ENCODE measurements at places on chromosomes 7 and 10.

GRCh38 chr10:124033887-124034218, 59.5 kb downstream of the CHST15 start:
- no peak for DNase-seq

DNA sequence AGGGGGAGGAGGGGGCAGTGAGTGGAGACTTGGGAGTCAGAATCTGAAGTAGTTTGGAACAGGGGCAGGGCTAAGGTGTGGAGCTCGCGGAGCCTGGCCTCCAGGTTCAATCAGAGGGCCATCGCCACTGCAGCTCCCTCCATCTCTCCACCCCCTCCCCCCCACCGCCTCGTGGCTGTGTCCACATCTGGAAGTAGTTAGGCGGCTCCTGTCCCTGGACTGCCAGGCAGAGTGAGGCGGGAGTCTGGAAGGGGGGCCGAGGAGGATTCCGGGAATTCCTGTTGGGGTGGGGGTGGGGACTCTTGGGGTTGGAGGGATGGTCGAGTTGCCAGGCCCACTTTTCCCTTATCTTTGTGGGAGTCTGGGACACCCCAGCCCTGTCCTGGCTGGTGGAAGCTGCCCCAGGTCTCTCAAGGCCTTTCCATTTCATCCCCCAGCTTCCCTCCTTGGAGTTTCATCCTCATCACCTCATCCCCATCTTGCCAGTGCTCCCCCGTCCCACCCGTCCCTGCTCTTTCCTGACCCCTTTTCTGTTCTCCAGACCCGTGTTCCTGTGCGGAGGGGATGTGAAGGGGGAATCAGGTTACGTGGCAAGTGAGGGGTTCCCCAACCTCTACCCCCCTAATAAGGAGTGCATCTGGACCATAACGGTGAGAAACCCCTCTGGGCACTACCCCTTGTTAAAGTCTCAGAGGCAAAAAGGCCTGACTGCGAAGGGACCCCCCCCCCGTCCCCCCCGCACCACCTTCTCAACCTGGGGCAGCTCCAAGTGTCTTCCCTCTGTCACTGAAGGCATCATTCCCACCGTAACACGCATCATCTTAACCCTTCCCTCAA, 944 bp downstream of the PCOLCE start:
- DNase-seq: no peak

DNA sequence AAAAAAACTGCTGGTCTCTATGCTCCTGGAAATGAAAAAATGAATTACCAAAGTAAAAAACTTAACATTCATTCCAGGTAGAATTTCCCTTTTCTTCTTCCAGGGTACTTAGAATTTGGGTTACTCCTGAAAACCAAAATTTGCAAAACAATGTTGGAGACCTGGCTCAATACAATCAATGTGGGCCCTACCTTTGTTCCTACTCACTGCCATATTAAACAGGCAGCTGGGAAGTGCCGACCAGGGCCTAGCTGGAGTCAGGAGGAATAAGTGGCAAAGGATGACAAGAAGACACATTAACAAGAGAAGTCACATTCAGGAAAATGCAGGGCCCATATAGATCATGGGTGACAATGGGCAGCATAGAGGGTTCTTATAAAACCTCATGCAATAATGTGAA, 6.4 kb upstream of the AGK start:
- no peak for DNase-seq

GRCh38 chr10:87771871-87772500, 46.0 kb downstream of the ATAD1 start:
- DNase-seq: no peak

GRCh38 chr7:80705130-80705781, 66.8 kb downstream of the CD36 start:
- DNase-seq: no peak

- peak; percentile 7 for DNase-seq
Observed at GRCh38 chr10:45442662-45443061, 68.6 kb downstream of the ALOX5 start.

GRCh38 chr10:34505338-34505737, 309.8 kb downstream of the PARD3 start:
- DNase-seq: no peak

DNA sequence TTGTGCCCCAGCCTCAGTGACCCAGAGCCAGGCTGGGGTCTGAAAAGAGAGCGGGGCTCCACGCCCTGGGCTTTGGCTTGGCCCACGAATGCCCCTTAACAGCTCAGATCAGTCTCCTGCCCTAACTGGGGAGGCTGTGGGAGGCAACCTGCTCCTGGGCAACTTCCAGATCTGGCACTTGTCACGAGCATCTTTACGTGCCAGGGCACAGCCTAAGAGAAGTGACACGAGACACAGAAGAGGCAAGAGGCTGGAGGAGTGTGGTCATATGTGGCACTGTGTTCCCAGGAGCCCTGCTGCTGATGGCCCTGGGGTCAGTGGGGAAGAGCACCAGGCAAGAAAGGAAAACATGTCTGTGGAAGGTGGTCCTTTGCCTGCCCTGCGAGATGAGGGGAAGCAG, 97.8 kb upstream of the BTBD16 start:
- DNase-seq: no peak

DNA sequence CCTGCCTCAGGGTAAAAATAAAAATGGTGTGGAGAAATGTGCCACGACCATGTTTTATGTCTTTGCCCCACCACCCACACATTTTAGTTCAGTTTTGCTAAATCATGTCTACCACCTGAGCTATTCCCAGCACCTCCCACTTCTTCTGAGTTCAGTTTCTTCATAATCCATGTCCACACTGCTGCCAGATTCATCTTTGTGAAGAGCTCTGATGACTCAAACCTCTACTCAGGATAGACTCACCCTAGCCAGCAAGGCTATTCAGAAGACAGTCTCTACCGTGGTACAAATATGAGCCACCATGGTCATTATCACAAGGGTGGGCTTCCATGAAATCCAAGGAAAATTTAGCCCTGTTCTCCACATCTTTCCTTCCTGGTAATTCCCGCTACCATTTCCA, 231.1 kb upstream of the PRKCQ start:
- no peak for DNase-seq

- no peak for DNase-seq
Observed at GRCh38 chr7:117401293-117402002, 25.8 kb downstream of the ASZ1 start.

GRCh38 chr10:58754469-58755339, 242.0 kb downstream of the BICC1 start:
- no peak for DNase-seq

GRCh38 chr7:23802720-23803397, 92.8 kb downstream of the STK31 start:
- DNase-seq: no peak

DNA sequence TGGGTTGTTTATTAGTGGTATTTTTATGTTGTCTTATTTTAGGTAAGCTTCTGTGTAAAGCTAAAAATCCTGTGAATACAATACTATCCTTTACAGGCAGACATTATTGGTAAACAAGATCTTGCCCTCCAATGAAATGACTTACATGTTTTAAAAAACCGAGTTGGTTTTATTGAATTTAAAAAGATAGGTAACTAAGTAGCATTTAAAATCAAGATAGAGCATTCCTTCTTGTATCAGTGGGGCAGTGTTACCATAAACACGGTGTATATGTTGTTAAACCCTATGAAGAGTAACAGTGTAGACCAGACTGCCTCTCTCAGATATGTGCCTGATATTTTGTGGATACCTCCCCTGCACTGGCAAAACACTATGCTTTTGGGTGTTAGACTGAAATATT, 81.0 kb downstream of the SNX10 start:
- DNase-seq: no peak

- DNase-seq: no peak
Observed at GRCh38 chr10:86709396-86710185, 41.3 kb downstream of the LDB3 start.

DNA sequence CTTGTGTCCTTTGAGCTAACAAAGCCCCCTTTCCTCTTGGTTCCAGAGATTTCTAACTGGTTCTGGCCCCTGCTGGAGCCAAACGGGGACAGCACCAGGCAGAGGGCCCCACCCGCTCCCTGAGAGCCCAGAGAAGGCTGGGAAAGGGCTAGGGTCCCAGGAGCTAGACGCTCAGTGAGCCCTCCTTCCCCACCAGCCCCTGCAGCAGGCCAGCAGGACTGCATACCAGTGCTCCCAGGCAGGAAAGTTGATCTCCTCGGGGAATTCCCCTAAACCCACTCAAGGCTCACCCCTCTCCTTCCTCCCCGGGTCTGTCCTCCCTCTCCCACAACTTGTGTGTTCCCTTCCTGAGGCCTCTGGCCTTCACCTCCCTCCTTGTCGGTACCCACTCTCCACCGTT, 47.7 kb downstream of the PAX2 start:
- no peak for DNase-seq

DNA sequence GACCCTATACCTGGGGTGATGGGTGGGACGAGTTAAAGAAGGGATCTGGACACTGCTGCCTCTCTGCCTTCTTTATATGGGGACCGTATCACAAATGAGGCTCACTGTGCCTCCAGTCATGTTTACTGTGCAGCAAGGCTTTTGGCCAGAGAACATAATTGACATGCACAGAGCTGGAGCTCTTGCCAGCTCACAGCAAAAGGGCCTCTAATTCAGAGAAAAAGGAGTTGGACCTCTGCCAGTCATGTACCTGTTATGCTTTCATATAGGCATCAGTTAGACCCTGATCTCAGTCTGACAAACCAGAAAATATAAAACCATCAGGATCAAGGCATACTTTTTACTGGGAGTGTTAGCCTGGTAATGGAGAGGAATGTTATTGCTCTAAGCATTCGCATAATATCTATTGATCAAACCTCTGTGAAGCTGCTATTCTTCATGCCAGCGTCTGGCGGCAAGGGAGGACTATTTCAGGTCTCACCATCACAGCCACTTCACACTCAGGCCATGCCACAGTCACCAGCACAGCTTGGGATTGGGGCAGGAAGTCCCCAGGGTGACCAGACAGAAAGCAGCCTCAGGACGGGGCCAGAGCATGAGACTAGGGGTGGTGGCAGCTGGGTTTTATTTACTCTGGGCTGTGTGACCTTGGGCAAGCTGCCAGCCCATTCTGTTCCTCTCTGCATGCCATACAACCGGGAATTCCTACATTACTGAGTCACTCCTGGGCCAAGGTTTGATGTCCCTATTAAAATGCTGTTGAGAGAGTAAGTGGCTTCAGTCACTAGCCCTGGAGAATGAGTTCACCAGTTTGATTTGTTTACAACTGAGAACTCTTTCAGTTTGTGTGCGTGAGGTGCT, 90.1 kb downstream of the NPSR1 start:
- no peak for DNase-seq

DNA sequence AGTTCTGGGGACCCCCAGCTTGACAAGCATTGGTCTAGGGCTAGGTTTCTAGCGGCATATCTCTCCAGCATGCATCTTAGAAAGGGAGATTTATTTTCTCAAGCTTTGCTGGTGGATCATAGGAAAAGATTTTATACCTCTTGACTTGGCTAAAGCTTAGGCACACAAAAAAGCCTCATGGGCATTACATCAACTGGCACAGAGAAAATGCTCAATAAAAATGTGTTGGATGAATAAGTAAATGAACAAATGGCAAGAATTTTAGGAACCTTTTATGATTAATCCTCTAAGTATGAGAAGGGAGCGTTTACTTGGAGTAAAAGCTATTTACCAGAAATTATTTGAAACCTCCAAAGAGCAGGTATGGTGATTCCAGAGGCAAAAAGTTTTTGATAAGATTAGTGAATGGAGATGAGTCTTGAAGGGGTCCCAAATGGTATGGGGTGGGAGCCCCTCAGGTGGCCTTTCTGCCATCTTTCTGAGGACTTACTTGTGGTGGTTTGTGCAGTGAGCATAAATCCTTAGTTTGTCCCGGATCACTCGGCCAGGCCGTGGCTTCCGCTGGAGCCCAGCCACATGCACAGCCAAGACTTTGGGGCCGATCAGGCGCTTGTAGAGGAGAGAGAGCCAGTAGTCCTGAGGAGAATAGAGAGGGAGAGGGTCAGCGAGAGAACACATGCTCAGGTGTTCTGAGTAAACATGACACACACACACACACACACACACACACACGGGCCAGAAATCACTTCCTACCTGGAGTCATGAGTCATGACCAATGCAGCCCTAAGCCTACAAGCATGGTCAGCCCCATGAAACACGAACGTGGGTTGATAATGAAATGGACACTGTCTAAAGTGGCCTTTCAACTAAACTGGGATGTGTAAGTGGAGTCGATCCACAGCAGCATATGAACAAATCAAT, 43.1 kb upstream of the HPS1 start:
- DNase-seq: no peak

DNA sequence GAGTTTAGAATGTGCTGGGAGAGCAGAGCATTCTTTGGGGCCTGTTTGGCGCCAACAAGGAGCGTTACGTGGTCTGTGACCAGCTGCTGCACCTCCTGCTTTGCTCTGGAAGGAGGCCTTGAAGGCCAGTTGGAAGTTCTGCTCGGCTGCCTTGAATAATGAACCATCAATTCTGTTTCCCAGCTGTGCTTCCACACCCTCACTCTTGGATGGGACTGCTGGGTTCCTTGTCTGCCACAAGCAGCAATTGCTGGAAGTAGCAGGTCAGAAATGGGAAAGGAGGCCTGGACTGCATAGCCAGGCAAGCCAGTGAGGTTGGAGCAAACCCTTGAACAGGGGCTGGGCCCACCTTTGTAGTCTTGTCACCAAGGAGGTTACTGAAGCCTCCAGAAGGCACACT, 86.6 kb upstream of the INSYN2A start:
- DNase-seq: no peak

DNA sequence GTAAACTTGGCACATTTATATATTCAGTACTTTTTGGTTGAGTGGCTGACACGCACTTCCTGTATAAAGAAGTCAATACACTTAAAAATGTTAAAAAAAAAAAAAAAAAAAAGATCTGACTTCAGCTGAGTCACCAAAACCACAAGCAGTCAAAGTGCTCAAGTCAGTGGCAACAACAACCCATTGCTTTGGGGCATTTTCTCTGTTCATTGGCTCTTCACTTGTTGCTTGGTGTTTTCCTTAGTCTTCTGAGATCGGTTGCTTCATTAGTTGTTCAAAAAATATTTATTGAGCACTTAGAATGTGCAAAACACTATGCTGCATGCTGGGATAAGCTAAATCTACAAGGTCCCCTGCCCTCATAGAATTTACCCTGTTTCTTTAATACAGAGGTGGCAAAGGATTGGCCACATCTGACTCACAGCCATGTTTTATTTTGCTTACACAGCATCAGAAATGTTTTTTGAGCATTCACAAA, 63.7 kb downstream of the ZNRF2 start:
- DNase-seq: no peak

DNA sequence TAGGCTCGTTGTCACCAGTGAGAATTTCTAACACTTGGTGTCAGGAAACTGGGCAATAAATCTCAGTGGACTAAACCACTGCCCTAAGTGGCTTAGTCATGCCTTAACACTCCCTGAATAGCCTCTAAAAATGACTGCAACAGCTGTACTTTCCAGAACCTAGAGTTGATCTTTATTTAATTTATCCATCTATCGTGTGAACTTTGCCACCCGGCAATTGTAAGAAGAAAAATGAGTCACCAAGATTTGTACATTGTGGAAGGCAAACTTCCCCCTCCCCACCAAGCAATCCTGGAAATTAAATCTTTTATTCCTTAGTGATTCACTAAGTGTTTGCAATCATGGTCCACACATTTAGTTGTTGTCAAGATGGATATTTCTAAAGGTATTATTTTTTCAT, 47.1 kb downstream of the NXPH1 start:
- DNase-seq: no peak

All from activated T-cell treated with anti-CD3 and anti-CD28 coated beads, Interleukin-2, amount 50 U/mL, for 48 hours (primary cell).